Transverse colon (tissue), 4 donors: ENCODE measurements at places on chromosomes 7 and 10. TPM values are rescaled to one million over a fixed set of nuclear protein-coding genes. Genes with fewer than 3 reads are reported as not detected.

Gene SPAM1
- not detected for total RNA-seq

Gene LIPJ
- not detected for total RNA-seq

DNA sequence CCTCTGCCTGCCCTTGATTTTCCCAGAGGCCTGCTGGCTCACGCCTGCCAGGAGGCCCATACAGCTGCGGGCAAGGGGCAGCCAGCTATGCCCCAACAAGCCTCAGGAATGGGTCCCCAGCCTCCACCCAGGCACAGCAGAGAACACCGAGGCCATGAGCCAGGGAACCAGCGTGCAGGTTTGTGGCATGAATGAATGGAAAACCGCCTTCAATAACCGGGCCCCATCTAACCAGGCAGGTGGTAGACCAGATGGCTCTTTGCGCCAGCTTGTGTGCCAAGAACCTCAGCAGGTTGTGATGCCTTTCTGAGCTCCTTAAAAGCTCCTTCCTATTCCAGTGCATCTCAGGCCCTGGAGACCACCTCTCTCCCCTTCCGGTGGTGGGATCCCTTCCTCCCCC, 50.2 kb downstream of the ELFN1 start:
- no peak overlapping the region for H3K4me3 ChIP-seq
- no peaks in the 10 kb centered on the region for H3K36me3 ChIP-seq
- no peaks in the 10 kb centered on the region for H3K4me1 ChIP-seq
- H3K27me3 ChIP-seq = peaks cover 13% of the 10 kb centered on the region
- DNase-seq = no peak

- peaks cover 98% of the 10 kb centered on the region for H3K27me3 ChIP-seq
- no peaks in the 10 kb centered on the region for H3K36me3 ChIP-seq
- peak; percentile 44 for DNase-seq
- H3K4me1 ChIP-seq = peaks cover 27% of the 10 kb centered on the region
Observed at GRCh38 chr10:129963641-129964501, at the start of gene EBF3. EBF3 (minus strand) TSS chr10:129964274; CDS start chr10:129963768, 506 bp downstream.

- no peaks in the 10 kb centered on the region for H3K4me1 ChIP-seq
- H3K27me3 ChIP-seq = no peaks in the 10 kb centered on the region
- H3K4me3 ChIP-seq = no peak overlapping the region
- H3K36me3 ChIP-seq = no peaks in the 10 kb centered on the region
- no peak overlapping the region for H3K27ac ChIP-seq
Observed at GRCh38 chr7:91280185-91280584, 16.0 kb downstream of the FZD1 start.

DNA sequence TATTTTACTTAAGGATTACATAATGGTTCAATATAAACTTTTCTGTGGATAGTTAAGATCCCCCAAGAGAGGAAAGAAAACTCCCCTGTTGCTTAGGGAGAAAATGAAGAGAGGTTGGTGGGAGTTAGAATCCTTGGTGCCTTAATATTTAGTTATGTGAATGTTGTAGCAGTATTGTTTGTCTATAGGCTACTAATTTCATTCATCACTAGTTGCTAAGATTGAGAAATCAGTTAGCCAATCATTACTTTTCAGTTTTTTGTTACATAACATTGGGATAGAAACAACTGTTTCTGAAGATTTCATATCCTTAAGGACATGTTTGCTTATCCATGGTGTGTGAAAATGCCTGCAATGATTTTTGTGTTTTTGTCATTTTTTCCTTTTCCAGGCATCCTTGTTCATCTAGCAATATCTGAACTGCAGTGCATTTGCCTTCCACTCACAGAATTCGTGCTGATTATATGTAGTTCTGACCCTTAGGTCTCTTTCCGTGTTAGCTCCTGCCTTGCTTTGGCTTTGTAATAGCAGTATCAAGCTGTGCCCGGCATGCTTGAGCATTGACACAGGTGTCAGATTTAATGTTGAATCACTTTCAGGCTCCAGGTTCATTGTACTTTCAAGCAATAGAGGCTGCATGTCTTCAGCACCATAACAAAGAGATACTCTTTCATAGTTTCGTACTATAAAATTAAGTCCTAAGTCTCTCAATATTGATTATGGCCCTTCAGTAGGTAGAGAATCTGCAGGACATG, 85.0 kb downstream of the PODXL start:
- H3K27me3 ChIP-seq = no peaks in the 10 kb centered on the region
- H3K4me3 ChIP-seq = no peak overlapping the region
- no peaks in the 10 kb centered on the region for H3K36me3 ChIP-seq
- no peak for DNase-seq

DNA sequence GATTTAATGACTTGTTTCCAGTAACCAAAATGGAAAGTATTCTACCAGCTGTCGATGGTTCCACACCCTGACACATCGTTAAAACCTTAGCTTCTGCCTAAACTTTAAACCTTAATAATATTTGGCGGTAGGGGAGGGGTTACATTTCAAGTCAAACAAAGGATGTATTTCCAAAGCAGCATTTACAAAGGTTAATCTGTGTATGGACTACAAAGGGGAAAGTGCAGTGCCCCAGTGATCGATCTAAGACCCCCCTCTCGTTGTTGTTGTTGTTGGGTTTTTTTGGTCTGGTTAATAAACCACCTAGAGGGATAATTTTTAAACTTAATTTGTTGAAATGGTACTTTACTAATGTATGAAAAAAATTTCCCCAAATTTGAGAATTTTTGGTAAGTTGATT, 1.1 kb upstream of the STEAP2 start:
- H3K27ac ChIP-seq = peak overlapping the region; percentile 84
- no peaks in the 10 kb centered on the region for H3K36me3 ChIP-seq
- no peak for DNase-seq
- no peak overlapping the region for H3K4me3 ChIP-seq
